Stimulated activated CD4-positive, alpha-beta T cell treated with anti-CD3 and anti-CD28 coated beads, Interleukin-4, amount 100 ng/mL, for 1 hour (primary cell): ENCODE measurements at places on chromosomes 12 and 14.

DNA sequence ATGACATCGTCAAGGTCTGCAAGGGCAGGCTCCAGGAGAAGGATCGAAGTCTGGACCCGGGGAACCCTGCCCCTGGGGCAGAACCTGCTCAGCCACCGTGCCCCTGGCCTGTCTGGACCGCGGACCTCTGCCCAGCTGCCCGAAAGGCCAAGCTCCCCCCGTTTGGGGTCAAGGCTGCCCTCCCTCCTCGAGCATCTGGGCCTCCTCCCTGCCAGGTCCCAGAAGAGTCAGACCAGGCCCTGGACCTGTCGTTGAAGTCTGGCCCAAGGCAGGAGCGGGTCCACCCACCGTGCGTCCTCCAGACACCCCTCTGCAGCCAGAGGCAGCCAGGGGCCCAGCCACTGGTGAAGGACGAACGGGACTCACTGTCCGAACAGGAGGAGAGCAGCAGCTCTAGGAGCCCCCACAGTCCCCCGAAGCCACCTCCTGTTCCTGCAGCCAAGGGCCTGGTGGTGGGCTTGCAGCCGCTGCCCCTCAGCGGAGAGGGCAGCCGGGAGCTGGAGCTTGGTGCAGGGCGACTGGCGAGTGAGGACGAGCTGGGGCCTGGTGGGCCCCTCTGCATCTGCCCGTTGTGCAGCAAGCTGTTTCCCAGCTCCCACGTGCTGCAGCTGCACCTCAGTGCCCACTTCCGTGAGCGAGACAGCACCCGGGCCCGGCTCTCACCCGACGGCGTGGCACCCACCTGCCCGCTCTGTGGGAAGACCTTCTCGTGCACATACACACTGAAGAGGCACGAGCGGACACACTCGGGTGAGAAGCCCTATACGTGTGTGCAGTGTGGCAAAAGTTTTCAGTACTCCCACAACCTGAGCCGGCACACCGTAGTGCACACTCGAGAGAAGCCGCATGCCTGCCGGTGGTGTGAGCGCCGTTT lies 856 bp downstream of the ZBTB42 start:
- DNase-seq = no peak

DNA sequence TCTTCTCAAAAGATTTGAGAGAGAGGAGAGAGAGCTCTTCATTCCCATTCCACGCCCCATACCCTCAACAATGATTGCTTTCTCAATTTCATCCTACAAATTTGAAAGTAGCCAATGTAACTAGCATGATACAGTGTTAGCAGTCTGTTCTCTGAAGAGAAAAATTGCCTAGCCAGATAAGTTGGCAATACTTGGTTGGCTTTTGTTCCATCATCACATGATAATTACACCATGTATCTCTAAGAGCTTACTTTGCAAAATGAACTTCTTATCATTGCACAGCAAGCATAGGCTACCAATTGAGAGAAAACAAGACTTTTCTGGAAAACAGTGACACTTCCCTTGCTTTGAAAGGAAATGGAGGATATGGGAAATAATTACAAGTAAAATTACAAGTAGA lies 68.9 kb downstream of the FSCB start:
- no peak for DNase-seq

GRCh38 chr12:90854136-90854689 lies 100.8 kb downstream of the CCER1 start:
- no peak for DNase-seq

GRCh38 chr12:80709811-80710726 lies 2.6 kb downstream of the MYF6 start:
- DNase-seq = no peak

DNA sequence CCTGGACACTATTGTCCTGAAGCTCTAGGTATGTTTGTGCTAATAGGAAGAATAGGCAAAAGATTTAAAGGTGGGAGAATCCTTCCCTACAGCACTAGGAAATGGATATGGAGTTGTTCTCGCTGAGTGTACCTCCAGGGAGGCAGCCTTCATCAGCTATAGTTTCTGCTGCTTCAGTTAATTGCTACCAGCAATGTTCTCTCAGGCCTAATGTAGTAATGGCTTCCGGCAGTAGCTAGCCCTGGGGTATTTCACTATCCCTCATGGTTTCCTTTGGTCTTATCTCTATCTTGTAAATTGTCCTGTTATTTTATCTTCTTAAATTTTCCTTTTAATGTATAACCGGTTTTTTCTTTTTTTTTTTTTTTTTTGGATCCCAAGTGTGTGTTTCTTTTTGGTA lies 9.3 kb upstream of the CLEC12A start:
- no peak for DNase-seq

- DNase-seq = no peak
Measured at GRCh38 chr14:88660056-88660455, 97.2 kb downstream of the ZC3H14 start.
